ENCODE measurements at places on chromosomes 3 and 15.

DNA sequence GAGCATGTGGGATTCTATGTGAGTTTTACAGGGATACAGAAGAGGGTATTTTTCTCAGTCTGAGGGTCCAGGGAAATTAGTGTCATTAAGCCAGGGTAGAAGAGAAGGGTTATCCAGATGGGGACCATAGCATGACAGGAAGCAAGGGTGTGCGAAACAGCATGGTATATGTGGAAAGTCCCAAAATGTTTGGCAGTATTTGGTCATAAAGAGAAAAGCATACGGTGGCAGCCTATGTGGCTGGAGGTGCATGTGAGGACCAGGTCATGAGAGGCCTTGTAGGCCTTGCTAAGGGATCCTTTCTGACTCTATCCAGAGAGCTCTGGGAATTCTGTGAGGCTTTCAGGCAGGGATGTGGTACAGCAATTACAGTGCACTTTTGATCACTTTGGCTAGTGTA lies 411.4 kb downstream of the AGBL1 start:
- DNase-seq: no peak

DNA sequence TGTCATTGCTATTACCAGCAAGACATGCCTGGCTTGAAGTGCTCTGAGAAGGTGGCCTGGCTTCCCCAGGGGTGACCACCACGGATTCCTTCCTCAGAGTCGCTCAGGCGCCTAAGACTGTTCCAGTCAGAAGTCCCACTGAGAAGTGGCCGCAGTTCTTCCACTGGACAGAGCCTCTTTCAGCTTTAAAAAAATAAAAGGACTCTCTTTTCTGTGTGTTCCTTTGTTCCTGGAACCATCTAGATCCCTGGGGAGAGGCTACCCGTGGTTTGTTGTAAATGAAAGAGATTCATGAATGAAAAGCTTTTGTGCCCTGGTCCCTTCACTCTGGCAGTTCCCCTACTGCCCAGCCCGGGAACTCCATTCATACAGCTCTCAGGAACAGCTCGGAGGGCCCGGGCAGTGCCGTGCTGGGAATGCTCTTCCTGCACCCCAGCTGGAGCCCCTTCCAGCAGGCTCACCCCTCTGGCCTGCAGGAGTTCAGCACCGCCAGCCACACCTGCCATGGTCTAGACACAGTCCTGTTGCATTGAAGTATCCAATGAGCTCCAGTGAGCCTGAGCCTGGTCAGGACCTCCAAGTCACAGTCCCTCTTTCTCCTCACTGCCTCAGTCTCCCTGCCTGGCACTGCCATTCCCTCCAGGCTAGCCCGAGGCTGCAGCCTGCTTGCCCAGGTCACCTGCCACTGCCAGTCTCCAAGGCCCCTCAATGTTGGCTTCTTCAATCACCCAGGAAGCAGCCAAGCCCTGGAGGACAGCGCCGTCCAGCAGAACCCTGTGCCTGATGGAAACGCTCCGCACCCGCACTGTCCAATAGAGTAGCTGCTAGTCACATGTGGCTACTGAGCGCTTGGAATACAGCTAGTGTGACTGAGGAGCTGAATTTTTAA lies 75.4 kb downstream of the XXYLT1 start:
- no peak for DNase-seq

GRCh38 chr15:34012461-34013028 lies 26.5 kb downstream of the AVEN start:
- DNase-seq: no peak

DNA sequence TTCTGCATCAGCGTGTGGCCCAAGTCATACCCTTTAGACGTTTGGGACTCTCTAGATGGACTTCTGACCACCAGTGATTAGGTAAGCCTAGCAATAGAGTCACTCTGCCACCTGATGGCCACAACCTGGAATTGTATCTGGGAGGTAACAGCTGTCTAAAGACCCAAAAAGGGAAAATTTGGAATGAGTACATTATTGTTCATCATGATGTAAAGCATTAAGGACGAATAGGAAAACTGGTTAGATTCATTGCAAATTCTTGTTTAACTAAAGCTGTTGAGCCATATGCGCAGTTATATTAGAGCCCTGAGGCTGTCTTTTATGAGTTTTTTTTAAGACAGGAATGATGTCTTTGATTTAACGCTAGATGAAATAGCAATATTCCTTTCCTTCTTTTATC lies 63.6 kb downstream of the FAM81A start:
- DNase-seq: no peak

- no peak for DNase-seq
Measured at GRCh38 chr3:158418035-158418434, 153.0 kb upstream of the MLF1 start.

GRCh38 chr3:28612232-28612631 lies 263.6 kb upstream of the AZI2 start:
- DNase-seq: no peak

GRCh38 chr3:32296251-32297204 lies 58.0 kb downstream of the CMTM8 start:
- DNase-seq: peak; percentile 18

DNA sequence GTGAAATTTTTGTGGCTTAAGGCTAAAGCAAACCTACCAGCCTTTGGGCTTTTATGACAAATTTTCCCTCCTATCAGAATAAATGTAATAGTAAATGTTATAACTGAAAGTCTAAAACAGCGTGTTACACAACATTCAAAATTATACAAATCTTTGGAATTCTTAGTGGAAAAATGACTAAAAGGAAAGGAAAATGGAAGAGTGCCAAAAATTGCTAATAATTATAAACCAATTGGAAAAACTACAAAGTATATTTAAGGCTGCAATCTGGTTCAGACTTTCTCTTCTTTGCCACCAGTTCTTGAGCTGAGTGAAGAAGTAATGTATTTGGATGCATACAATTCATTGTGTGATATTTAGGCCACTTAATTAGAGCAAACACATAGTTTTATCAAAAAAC lies 45.6 kb upstream of the PHLDB2 start:
- no peak for DNase-seq

DNA sequence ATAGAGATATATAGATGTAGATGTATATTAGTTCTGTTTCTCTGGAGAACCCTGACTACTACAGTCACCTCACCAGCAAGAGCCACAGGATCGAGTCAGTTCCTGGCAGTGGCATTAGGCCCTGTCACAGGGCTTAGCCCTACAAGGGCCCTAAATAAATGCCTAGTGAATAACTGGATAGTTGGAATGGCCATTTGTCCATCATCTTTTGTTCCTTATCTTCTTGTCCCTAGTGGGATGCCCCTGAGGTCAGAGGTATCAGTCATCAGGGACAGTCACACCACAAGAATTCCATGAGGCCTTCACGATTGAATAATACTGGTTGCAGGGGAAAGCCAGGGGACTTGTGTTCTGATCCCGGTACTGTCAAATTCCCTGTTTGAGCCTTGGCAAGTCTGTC lies 204.9 kb upstream of the PPP2R3A start:
- DNase-seq: no peak

- no peak for DNase-seq
Measured at GRCh38 chr15:48190932-48191573, 412 bp upstream of the CTXN2 start.

DNA sequence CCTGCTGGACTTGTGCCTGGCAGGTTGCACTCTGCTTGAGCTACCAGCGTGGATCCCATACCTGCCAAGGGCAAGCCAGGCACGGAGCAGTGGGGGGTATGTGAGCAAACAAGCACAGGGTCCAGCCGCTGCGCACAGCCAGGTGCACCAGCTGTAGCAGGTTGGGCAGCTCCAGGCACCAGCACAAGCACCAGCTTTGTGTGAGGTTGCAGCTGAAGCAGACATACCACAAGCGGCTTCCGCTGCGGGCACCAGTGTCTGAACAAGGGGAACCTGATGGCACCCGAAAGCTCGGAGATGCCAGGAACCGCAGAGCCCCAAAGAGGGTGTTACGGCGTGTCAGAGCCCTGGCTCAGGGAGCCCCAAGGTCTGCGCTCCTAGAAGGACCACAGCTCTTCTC lies 472.7 kb upstream of the ARL6 start:
- no peak for DNase-seq

DNA sequence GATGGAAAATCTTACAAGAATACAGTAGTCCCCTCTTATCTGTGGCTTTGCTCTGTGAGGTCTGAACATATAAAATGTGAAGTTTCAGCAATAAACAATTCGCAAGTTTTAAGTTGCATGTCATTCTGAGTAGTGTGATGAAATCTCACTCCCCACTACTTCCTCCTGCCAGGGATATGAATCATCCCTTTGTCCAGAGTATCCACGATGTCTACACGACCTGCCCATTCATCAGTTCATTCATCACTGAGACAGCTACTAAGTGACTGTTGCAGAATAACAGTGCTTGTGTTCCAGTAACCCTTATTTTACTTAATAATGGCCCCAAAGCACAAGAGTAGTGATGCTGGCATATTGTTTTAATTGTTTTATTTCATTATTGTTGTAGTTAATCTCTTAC lies 489.2 kb upstream of the UBE2E2 start:
- no peak for DNase-seq

GRCh38 chr15:97087006-97087741 lies 756.7 kb downstream of the NR2F2 start:
- no peak for DNase-seq

GRCh38 chr15:55564347-55565145 lies 23.6 kb downstream of the PYGO1 start:
- DNase-seq: no peak

GRCh38 chr15:95663156-95664100 lies 667.1 kb upstream of the NR2F2 start:
- no peak for DNase-seq

- DNase-seq: no peak
Measured at GRCh38 chr3:184491011-184491576, 70.5 kb upstream of the EPHB3 start.

DNA sequence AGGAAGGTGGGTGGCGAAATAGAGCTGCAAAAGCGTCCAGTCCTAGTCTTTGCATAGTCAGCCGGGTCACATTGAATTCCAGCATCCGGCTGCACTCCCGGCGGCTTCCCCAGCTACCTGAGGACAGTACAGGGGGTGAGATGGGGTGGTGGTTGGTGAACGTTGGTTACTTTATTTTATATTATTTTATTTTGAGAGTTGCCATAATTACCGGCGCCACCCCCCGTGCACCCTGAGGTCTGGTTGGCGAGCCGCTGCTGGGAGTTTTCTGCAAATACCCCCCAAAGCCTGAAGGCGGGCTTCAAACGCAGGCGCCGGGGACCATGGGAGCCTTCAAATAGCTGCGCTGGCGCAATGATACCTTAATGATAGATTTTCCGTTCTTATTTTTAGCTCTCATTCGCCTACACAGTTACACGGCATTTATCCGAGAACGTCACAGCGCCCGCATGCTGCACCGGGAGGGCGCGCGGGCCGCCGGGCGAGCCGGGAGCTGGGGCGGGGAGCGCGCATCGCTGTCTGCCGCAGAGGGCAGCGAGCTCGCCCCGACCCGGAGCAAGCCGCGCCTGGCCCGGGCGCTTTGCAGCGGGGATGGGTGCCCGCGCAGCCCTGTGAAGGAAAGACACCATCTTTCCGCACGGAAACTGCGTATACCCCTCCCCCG lies 756 bp upstream of the RASGRF1 start:
- DNase-seq: no peak

- DNase-seq: no peak
Measured at GRCh38 chr3:50194903-50195500, 3.6 kb downstream of the GNAT1 start.

DNA sequence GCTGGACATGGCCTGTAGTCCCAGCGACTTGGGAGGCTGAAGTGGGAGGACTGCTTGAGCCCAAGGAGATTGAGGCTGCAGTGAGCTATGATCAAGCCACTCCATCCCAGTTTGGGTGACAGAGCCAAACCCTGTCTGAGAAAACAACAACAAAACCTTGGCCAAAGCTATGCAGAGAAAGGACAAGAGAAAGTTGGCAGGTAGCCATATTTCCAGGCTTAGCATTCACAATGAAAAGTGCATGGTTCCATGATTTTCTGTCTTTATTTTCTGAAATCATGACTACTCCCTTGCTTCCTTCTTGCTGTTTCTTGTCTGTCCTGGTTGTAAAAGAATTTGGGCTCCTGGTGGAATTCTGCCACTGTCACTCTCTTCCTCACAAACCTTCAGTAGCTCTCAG lies 284.6 kb upstream of the C2CD4B start:
- DNase-seq: no peak

DNA sequence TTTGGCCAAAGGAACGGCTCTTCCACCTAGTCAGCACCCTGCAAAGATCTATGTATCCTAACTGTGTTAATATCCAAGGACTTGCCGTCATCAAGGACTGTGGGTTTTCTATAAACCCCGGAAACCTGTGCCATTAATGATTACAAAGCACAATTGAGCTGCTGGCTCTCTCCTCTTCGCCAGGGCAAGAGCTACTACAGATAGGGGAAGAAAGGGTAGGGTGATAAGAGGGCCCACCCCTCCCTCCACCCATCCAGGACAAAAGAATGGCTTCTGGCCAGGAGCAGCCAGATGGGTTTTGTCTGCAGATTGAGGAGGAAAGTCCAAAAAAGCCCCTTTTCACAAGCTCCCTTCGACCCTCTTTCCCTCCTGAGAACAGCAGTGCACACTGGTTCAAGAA lies 9.9 kb downstream of the RFT1 start:
- no peak for DNase-seq

- DNase-seq: no peak
Measured at GRCh38 chr3:180408654-180409053, 193.3 kb upstream of the TTC14 start.

- no peak for DNase-seq
Measured at GRCh38 chr15:87021751-87022150, 942.1 kb downstream of the AGBL1 start.

DNA sequence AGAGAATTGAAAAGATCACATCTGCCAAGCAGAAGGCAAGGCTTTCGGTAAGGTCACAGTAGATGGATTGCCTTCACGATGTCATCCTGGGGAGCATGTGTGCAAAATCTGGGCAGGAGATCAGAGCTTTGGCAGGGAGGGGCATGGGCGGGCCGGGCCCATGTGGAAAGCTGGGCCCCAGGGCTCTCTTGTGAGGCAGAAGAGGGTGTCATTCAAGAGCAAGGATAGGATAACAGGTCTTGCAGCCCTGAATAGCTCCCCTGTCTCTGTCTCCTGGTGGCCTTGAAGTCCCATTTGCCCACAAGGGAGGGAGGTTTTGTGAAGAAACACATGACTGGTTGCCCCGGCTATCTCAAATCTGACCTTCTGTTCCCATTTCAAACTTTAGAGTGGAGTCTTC lies 172.0 kb downstream of the OPA1 start:
- DNase-seq: no peak

- no peak for DNase-seq
Measured at GRCh38 chr3:68271145-68271544, 616.7 kb upstream of the SUCLG2 start.

- no peak for DNase-seq
Measured at GRCh38 chr3:53809764-53810400, 36.3 kb downstream of the CHDH start.

DNA sequence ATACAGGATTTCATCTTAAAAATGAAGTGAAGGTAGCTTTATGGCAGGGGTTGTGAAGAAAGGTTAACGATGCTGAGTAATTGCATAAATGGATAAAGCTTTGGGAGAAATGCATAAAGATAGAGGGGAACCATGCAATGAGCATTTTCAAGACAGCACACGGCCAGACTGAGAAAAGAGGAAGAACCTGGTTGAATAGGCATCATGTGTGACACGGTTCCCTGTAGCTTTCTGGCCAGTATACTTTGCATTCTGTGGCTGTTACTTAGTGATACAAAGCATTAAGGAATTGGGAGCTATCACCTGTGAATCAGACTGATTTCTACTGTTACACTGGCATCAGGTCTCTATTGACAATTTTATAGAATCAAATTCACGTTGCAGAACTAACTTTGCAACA lies 33.3 kb downstream of the NR2C2 start:
- no peak for DNase-seq
